Nephron progenitor cell (in vitro differentiated cells): ENCODE measurements at places on chromosomes 2 and 18.
A peak's percentile ranks its signal among the peaks of the same experiment; 100 is the strongest.

DNA sequence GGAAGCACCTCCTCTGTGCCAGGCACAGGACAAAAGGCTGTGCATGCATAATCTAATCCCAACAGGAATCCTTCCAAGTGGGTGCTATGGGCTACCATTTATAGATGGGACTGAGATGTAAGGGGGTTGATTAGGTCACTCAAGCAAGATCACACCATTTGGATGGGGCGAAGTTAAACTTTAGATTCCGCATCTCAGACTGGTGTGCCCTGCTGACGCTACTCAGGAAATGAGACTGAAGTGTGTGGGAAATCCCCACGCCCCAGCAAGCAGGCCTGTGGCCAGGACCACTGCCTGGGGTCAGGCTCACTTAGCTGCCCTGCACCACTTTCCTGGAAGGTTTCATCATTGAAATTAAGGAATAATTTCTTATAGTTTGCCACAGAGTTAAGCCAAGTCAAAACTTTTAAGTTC lies 70.5 kb upstream of the PPP1CB start:
- H3K4me3 ChIP-seq = no peak overlapping the region
- H3K36me3 ChIP-seq = no peaks in the 10 kb centered on the region
- H3K27ac ChIP-seq = no peak overlapping the region
- DNase-seq = no peak
- H3K27me3 ChIP-seq = peaks cover 4% of the 10 kb centered on the region

DNA sequence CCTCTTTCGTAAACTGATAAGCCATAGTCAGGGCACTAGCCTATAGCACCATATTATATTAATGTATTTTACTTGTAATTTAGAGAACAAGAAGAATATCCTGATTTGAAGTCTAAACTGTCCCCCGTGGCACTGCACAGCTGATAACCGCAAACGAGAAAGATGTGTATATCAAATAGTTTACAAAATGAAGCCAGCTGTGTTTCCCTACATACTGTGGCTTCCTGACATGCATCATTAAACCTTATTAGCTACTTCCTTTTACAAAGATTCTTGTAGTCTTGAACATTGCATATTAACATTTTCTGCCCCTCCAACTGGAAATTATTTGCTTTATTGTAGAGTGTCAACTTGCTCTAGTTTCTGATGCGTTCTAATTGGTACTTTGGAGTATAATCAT lies 153.5 kb upstream of the NFATC1 start:
- H3K27me3 ChIP-seq = no peaks in the 10 kb centered on the region
- no peak overlapping the region for H3K4me3 ChIP-seq
- no peak for DNase-seq
- H3K27ac ChIP-seq = no peak overlapping the region
- H3K4me1 ChIP-seq = peaks cover 43% of the 10 kb centered on the region
- peaks cover 6% of the 10 kb centered on the region for H3K36me3 ChIP-seq

GRCh38 chr18:45690975-45691815 lies 32.8 kb upstream of the SLC14A1 start:
- no peak overlapping the region for H3K27ac ChIP-seq
- H3K36me3 ChIP-seq = peaks cover 5% of the 10 kb centered on the region
- peak; percentile 87 for DNase-seq

GRCh38 chr2:65767946-65768345 lies 335.5 kb upstream of the SPRED2 start:
- H3K4me1 ChIP-seq = peaks cover 7% of the 10 kb centered on the region
- no peaks in the 10 kb centered on the region for H3K36me3 ChIP-seq
- no peak for DNase-seq
- H3K4me3 ChIP-seq = no peak overlapping the region
- peaks cover 3% of the 10 kb centered on the region for H3K27me3 ChIP-seq

DNA sequence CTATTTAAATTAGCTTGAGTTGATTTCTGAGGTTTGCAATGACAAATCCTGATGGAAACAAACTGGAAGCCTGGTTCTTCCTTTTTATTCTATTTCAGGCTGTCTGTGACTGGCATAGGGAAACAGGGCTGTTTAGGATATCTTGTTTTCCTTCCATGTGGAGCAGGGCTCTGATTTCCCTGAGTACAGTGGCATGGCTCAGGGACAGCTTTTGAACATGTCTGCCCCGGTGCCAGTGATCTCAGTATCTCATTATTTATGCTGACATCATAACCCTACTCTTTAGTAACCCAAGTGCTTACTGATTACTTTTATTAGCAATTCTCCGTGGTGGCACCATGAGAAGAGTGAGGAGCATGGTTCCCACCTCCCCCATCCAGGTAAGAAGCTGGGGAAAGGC lies 720.3 kb downstream of the GALR1 start:
- peaks cover 8% of the 10 kb centered on the region for H3K4me1 ChIP-seq
- no peak overlapping the region for H3K4me3 ChIP-seq
- H3K36me3 ChIP-seq = no peaks in the 10 kb centered on the region
- H3K27me3 ChIP-seq = no peaks in the 10 kb centered on the region
- no peak overlapping the region for H3K27ac ChIP-seq

- H3K36me3 ChIP-seq = peaks cover 82% of the 10 kb centered on the region
- H3K27me3 ChIP-seq = no peaks in the 10 kb centered on the region
- H3K4me1 ChIP-seq = peaks cover 15% of the 10 kb centered on the region
- no peak for DNase-seq
- H3K27ac ChIP-seq = peak overlapping the region; percentile 60
These were observed 33.3 kb downstream of the ANTXR1 start for GRCh38 chr2:69046221-69046662.

DNA sequence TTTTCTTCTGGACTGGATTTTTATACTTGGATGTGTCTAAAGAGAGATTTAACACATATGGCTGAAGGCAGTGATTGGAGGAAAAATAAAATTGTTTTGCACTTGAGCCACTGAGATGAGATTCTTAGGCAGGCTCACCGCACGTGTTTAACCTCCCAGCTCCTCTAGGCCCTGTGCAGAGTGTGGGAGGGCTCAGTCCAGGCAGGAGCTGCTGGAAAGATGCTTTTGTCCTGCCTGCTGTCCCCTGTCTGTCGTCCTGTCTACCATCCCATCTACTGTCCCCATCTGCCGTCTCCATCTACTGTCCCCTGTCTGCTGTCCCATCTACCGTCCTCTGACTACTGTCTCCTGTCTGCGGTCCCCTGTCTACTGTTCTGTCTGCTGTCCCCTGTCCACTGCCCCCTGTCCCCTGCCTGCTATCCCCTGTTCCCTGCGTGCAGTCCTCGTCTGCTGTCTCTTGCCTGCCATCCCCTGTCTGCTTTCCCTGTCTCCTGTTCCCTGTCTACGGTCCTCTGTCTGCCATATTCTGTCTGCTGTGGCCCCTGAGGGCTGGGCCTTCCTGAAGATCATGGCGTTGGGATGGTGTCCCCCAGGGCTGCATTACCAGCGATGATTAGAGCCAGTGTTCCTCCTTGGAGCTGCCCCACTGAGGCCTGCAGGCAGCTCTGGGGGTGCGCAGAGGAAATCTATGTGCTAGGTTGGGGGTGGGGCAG lies 43.7 kb upstream of the HS6ST1 start:
- peak overlapping the region; percentile 80 for H3K27ac ChIP-seq
- peaks cover 27% of the 10 kb centered on the region for H3K27me3 ChIP-seq
- peaks cover 58% of the 10 kb centered on the region for H3K4me1 ChIP-seq
- no peak for DNase-seq

DNA sequence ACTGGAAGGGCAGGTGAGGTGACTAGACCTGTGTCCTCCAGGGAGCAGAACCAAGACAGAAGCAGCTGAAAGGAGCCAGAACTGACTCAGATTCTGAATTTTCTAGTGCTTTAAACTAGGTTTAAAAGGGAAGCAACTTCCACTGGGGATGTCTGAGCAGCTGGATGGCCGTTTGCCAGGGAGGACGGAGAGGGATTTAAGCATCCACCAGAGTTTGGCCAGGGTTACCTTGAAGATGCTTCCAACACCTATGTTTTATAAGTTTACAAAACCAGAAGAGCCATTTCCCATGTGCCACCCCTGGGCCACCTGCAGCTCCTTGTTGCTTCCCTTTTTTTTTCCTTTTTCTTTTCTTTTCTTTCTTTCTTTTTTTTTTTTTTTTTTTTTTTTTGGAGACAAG lies 48.6 kb upstream of the RBM44 start:
- peaks cover 4% of the 10 kb centered on the region for H3K4me1 ChIP-seq
- H3K27me3 ChIP-seq = peaks cover 4% of the 10 kb centered on the region
- H3K27ac ChIP-seq = no peak overlapping the region
- no peak overlapping the region for H3K4me3 ChIP-seq

DNA sequence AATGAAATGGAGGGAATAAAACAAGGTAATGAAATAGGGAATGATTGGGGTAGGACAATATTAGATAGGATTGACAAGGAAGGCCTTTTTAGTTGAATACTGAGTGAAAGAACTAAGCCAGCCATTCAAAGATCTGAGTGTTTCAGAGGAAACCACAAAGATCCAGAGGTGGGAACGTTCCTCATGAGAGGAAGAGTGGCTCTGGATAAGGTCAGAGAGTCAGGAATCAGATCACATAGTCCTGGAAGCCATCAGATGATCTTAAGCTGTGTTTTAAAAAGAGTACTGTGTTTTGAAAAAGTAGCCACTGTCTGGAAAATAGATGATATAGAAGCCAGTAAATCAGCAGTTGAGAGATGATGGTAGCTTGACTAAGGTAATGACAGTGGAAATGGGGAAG lies 11.8 kb downstream of the TTLL4 start:
- peaks cover 28% of the 10 kb centered on the region for H3K4me1 ChIP-seq
- no peak overlapping the region for H3K4me3 ChIP-seq
- DNase-seq = no peak
- H3K27me3 ChIP-seq = peaks cover 3% of the 10 kb centered on the region

DNA sequence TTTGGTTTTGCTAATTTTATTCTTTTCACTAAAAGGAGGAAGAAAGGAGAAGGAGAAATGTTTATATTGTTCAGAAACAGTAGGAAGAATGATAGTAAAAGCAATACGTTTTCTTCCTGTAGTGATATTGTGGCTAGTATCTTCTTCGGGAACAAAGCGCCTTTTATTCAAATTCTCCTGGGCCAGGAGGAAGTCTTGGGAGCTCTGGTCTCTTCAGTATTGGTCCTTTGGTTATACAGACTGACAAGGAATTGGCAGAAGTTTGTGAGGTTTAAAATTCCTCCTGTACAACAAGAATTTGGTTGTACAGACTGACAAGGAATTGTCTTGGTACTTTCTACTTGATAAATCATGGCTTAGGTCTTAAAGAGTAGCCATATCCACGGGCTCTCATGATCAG lies 9.9 kb downstream of the GIGYF2 start:
- H3K27ac ChIP-seq = no peak overlapping the region
- H3K36me3 ChIP-seq = peaks cover 81% of the 10 kb centered on the region
- no peak for DNase-seq
- H3K27me3 ChIP-seq = no peaks in the 10 kb centered on the region
- H3K4me1 ChIP-seq = no peaks in the 10 kb centered on the region
- no peak overlapping the region for H3K4me3 ChIP-seq

DNA sequence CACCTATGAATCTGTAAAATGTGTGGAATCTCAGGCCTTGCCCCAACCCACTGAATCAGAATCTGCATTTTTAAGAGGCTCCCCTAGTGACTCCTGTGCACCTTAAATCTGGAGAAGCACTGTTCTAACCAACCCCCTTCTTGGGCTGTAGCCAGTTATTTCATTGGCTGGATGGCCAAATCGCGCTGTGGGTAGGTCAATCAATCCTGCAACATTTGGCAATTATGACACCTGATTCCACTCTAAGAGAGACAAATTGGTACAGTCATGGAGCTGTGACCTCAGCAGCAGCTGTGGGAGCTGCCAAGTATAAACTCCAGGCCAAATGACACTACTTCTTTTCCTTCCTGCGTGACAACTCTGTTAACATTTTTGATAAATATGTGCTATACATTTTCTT lies 208.7 kb downstream of the CLIP4 start:
- no peak overlapping the region for H3K27ac ChIP-seq
- DNase-seq = no peak
- peaks cover 38% of the 10 kb centered on the region for H3K4me1 ChIP-seq

GRCh38 chr2:43052204-43052943 lies 174.0 kb downstream of the ZFP36L2 start:
- no peak overlapping the region for H3K4me3 ChIP-seq
- peaks cover 65% of the 10 kb centered on the region for H3K4me1 ChIP-seq
- peaks cover 10% of the 10 kb centered on the region for H3K27me3 ChIP-seq
- DNase-seq = no peak
- H3K36me3 ChIP-seq = no peaks in the 10 kb centered on the region

DNA sequence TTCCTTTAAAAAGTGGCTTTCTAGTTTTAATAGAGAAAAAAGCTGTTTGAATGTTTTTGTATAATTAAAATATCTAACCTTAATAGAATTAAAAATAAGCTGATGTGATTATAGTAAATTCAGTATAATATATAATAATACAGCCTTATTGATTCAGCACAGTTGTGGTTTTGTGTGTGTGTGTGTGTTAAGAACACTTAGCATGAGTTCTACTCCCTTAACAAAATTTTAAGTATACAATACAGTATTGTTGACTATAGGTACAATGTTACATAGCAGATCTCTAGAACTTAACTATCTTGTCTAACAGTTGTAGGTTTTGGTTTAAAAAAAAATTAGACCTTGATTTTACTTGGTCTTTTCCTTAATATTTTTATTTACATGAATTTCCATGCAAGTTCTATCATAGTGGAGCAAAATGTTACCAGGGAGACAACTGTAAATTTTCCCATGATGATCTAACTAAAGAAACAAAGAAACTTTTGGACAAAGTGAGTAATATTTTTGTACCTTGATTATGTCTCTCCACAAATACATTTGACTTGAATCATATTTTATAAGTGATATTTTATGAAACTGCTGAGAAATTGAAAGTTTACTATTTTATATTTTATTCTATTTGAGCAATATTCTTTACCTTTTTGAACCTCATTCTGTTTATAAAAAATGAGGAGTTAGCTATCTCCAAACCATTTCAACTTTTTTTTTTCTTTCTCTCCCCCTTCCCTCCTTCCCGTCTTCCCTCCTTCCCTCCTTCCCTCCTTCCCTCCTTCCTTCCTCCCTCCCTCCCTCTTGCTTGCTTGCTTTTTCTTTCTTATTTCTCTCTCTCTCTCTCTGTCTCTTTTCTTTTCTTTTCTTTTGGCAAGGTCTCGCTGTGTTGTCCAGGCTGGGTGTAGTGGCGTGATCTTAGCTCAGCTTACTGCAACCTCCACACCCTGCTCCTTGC lies 46.3 kb downstream of the ZC3H6 start:
- no peaks in the 10 kb centered on the region for H3K27me3 ChIP-seq
- H3K4me1 ChIP-seq = no peaks in the 10 kb centered on the region
- peaks cover 44% of the 10 kb centered on the region for H3K36me3 ChIP-seq
- H3K4me3 ChIP-seq = no peak overlapping the region

DNA sequence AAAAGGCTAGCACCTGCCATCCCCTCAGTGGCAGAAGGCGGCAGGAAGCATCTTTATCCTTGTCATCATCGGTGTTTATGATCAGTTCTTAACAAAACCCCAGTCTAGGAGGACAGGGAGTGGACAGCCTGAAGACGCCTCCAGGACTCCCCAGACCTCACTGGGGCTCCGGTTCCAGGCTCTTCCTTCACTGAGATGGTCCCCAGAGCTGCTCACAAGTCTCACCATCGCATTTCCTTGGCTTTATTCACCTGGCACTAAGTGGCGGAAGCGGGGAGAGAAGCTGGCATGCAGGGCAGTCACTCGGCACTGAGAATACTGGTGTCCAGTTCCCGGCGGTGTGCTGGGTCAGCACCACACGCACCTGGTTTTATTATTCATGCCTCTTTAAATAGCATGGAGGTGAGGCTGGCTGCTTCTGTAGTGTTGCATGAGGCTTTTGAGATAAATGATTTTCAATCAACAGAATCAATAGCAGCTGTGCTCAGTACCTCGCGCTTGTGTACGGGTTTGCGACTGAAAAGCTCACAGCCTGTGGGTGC lies 68.7 kb downstream of the CABLES1 start:
- peak overlapping the region; percentile 61 for H3K27ac ChIP-seq
- H3K4me3 ChIP-seq = no peak overlapping the region
- H3K27me3 ChIP-seq = no peaks in the 10 kb centered on the region
- DNase-seq = no peak
- peaks cover 33% of the 10 kb centered on the region for H3K4me1 ChIP-seq

GRCh38 chr2:40120026-40120425 lies 331.9 kb downstream of the SLC8A1 start:
- no peaks in the 10 kb centered on the region for H3K27me3 ChIP-seq
- no peak for DNase-seq
- H3K36me3 ChIP-seq = no peaks in the 10 kb centered on the region
- no peak overlapping the region for H3K4me3 ChIP-seq
- H3K27ac ChIP-seq = no peak overlapping the region
